ENCODE measurements at places on chromosomes 5 and 9.

DNA sequence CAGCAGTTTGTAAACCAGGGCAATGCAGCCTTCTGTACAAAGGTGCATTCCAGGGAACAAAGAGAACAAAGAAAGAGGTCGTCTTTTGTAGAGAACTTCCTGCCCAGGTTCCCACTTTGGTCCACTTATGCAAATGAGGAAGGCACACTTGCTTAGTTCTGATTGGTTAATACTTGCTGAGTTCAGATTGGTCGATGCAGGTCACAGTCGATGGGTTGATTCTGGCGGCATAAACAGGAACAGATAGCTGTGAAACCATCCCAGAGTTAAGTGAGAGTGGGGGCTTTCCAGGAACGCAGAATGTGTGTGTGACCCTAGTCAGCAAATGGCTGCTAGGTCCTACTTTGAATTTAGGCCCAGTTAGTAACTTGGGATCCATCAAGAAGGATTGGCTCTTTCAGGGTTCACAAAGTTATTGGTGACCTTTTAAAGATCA is 1.8 kb upstream of the ADAMTS13 start:
- DNase-seq, result no peak

- DNase-seq, result no peak
Observed at GRCh38 chr5:141135030-141135717, at the start of gene PCDHB5. PCDHB5 (plus strand) TSS chr5:141135206; CDS start chr5:141135435, 229 bp downstream.

- no peak for DNase-seq
Observed at GRCh38 chr9:4594545-4594944, 67.5 kb upstream of the PLPP6 start.

DNA sequence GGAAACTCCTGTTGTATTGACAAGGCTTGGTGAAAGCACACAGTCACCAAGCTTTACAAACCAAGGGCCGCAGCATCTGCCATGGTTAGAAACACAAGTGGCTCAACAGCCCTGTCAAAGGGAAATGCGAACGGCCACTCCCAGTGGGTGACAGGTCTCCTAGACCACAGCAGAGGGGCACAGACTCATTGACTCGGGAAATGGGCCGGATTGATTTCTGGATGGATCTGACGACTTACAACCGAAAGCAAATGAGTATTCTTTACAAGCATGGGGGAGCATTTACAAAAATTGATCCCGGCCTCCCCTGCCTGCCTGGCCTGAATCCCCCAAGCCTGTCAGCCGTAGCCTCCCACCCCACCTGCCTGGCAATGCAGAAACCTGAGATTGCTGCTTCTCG is 48.2 kb downstream of the ADAMTS2 start:
- peak; percentile 14 for DNase-seq
